A549 treated with dexamethasone at 1 μM for 4 hours (cell line): ENCODE measurements at places on chromosomes 5 and 9. TPM values are rescaled to one million over a fixed set of nuclear protein-coding genes. Genes with fewer than 3 reads are reported as not detected.

PAPPA gene
- total RNA-seq, result 21.4 to 40.2 TPM (median 33.9 TPM) in 5 replicates

ANKDD1B gene
- total RNA-seq, result 0.07 TPM in 2 of 5 replicates, not detected in the others

CFAP157 gene
- 0.05 to 0.11 TPM (median 0.09 TPM) in 4 of 5 replicates, not detected in the other for total RNA-seq

ARID3C gene
- 0.17 to 0.25 TPM (median 0.20 TPM) in 5 replicates for total RNA-seq

FSTL4 gene
- total RNA-seq, result 4.2 to 6.0 TPM (median 4.9 TPM) in 5 replicates

ERCC6L2 gene
- 10.4 to 15.3 TPM (median 13.4 TPM) in 5 replicates for total RNA-seq

FKTN gene
- total RNA-seq, result 6.2 to 9.2 TPM (median 8.3 TPM) in 5 replicates

TEK gene
- 0.13 to 0.25 TPM (median 0.18 TPM) in 5 replicates for total RNA-seq

ADAMTS12 gene
- 5.7 to 7.6 TPM (median 7.3 TPM) in 5 replicates for total RNA-seq

PKD2L2 gene
- 0.05 TPM in 1 of 5 replicates, not detected in the others for total RNA-seq

PAEP gene
- total RNA-seq, result 0.14 to 0.45 TPM (median 0.36 TPM) in 5 replicates

FGF1 gene
- 0.13 to 0.73 TPM (median 0.42 TPM) in 5 replicates for total RNA-seq

SLC12A2 gene
- total RNA-seq, result 10.5 to 21.4 TPM (median 16.4 TPM) in 5 replicates

STC2 gene
- 33.1 to 44.7 TPM (median 36.9 TPM) in 5 replicates for total RNA-seq

SEMA6A gene
- total RNA-seq, result 0.15 to 0.46 TPM (median 0.18 TPM) in 5 replicates

SLC1A3 gene
- 0.06 to 0.33 TPM (median 0.08 TPM) in 5 replicates for total RNA-seq

UBLCP1 gene
- total RNA-seq, result 32.4 to 37.3 TPM (median 33.3 TPM) in 5 replicates

CAMK2A gene
- total RNA-seq, result 0.54 to 0.85 TPM (median 0.77 TPM) in 5 replicates

OGN gene
- total RNA-seq, result not detected in 5 replicates

RORB gene
- not detected in 5 replicates for total RNA-seq

PCDHA2 gene
- 0.02 to 0.09 TPM (median 0.06 TPM) in 5 replicates for total RNA-seq

SEC61B gene
- total RNA-seq, result 295 to 331 TPM (median 298 TPM) in 5 replicates

GPR21 gene
- not detected in 5 replicates for total RNA-seq

HRH2 gene
- total RNA-seq, result 0.34 to 0.69 TPM (median 0.55 TPM) in 5 replicates

DOCK2 gene
- total RNA-seq, result 1.8 to 3.1 TPM (median 2.6 TPM) in 5 replicates

PTCD2 gene
- total RNA-seq, result 8.2 to 12.1 TPM (median 10.2 TPM) in 5 replicates

PCDHB14 gene
- 0.01 to 0.09 TPM (median 0.06 TPM) in 5 replicates for total RNA-seq

SLC36A3 gene
- total RNA-seq, result not detected in 5 replicates

SCGB3A1 gene
- total RNA-seq, result not detected in 5 replicates

JADE2 gene
- 25.8 to 42.7 TPM (median 40.1 TPM) in 5 replicates for total RNA-seq

LRRC19 gene
- not detected in 5 replicates for total RNA-seq

PPP3R2 gene
- total RNA-seq, result not detected in 5 replicates

DND1 gene
- total RNA-seq, result 0.37 to 0.72 TPM (median 0.49 TPM) in 5 replicates

TMC1 gene
- total RNA-seq, result 0.07 to 0.17 TPM (median 0.12 TPM) in 4 of 5 replicates, not detected in the other

SLU7 gene
- total RNA-seq, result 36.7 to 67.9 TPM (median 42.0 TPM) in 5 replicates

SDHA gene
- total RNA-seq, result 99.0 to 127 TPM (median 123 TPM) in 5 replicates

LMX1B gene
- total RNA-seq, result 0.85 to 1.8 TPM (median 1.5 TPM) in 5 replicates

ADAMTSL1 gene
- total RNA-seq, result 0.05 to 0.16 TPM in 2 of 5 replicates, not detected in the others

HAVCR2 gene
- total RNA-seq, result 0.32 to 0.52 TPM (median 0.38 TPM) in 5 replicates

PCDHGA8 gene
- 0.03 to 0.05 TPM (median 0.04 TPM) in 3 of 5 replicates, not detected in the others for total RNA-seq

XRCC4 gene
- total RNA-seq, result 8.9 to 11.7 TPM (median 9.8 TPM) in 5 replicates

OTP gene
- total RNA-seq, result 0.08 to 0.12 TPM (median 0.11 TPM) in 5 replicates

SLCO6A1 gene
- not detected in 5 replicates for total RNA-seq

PRDM9 gene
- not detected in 5 replicates for total RNA-seq

KLHL3 gene
- total RNA-seq, result 0.07 to 0.21 TPM (median 0.15 TPM) in 5 replicates
